Activated CD8-positive, alpha-beta memory T cell treated with anti-CD3 and anti-CD28 coated beads for 4 hours (primary cell): ENCODE measurements at places on chromosomes 7 and 10.
A peak's percentile ranks its signal among the peaks of the same experiment; 100 is the strongest.

DNA sequence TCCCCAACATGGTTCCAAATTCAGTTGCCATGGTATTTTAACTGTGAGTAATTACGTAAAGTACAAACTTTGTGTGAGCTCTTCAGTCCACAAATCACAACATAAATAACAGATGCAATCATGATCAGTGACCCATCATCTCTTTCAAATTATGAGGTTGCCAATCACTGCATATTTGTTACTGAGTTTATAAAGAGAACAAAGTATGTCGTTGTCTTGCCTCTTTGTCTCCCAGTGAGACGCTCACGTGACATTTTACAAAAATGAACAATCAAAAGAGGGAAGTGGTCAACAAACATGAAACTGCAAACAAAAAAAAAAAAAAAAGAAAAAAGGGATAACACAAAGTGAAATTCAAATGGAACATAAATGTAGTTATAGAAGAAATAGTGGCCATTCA, 122.7 kb upstream of the PDSS1 start:
- no peak for DNase-seq

DNA sequence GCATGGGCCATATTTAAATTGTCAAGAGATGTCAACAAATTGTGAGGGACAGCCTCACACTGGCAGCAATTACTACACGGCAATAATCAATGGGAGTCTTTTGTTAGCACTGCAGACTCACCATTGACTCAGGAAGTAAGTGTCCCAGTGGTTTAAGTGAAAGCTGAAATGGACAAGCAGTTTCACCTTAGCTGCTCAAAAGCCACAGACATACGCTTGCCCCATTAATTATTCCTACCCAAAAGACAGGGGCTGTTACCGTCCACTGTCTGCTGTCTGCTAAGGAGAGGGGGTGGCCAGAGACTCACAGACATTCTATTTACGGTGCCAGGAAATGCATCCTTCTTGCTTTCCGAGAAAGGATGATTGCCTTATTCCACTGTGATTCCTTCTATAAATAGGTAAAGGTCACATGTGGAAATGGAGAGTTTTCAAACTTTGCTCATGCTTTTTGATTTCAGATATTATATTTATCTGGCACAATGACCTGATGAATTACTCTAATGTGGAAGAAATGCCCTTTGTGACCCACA, 309.7 kb upstream of the NFE2L3 start:
- DNase-seq, result no peak

DNA sequence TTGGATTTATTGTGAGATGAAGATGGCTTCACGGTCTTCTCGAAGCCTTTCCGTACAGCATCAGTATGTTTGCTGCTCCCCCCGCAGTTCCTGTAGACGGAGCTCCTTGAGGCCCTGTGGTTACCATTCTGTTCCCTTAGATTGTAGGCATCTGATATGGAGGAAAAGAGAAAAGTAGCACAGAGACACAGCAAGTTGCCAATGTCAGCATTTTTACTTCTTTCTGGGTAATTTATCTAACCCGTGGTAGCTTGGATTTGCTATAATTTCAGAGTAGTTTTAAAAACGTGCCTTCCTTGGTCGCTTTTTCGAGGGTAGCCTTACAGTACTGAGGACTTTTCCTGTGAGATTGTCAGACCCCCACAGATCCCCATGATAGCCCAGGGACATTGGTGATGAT, 37.5 kb downstream of the WDR37 start:
- DNase-seq, result no peak

GRCh38 chr10:26737730-26738129, 40.2 kb downstream of the PDSS1 start:
- DNase-seq, result no peak

DNA sequence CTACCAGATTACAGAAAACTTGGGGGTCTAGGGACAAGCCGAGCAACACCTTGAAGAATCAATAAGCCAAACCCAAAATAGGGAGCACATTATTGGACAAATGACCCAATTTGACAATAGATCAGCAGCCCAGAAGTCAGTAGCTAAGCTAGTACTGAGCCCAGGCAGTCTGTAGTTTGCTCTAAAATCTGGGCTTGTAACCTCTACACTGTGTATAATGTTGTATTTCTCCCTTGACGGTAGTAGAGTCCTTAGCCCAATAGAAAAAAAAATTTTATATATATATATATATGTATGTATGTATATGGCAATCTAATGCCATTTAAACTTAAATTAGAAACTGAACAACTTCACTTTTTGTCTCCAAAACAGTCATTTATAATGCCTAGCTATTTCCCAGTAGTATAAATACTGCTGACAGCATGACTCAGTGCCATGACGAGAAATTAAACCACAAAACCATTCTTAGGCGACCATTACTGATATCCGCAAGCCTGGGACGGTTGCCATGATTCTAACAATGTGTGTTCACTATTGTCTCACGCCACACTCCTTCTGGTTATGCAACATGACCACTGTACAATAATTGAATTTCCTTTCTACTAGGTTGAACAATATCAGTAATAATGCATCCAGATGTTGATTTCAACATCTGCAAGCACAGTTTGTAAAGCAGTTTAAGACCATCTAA, 110.5 kb downstream of the IPMK start:
- no peak for DNase-seq

- DNase-seq, result no peak
Observed at GRCh38 chr7:42685911-42686310, 226.0 kb downstream of the C7orf25 start.

DNA sequence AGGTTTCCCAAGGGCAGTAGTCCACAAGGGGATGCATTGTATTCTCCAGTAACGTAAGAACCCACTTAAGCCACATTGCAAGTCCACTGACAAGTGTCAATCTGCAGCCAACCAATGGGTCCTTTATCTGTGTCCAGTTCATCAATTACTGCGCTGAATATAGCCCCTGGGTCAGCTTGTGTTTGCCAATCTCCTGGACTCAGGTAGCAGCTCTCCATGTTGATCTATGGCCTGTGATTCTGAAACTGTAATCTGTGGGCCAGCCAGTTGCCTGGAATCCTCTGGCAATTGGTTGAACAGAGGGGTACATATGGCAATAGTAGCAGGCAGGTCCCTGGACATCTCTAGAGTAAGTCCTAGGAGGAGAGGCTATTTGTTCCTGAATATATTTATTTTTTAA, 8.8 kb upstream of the TMEM248 start:
- DNase-seq, result no peak

GRCh38 chr7:93575555-93576399, 1.3 kb upstream of the CALCR start:
- DNase-seq, result no peak

GRCh38 chr7:16564909-16565426, 38.3 kb downstream of the LRRC72 start:
- DNase-seq, result no peak

DNA sequence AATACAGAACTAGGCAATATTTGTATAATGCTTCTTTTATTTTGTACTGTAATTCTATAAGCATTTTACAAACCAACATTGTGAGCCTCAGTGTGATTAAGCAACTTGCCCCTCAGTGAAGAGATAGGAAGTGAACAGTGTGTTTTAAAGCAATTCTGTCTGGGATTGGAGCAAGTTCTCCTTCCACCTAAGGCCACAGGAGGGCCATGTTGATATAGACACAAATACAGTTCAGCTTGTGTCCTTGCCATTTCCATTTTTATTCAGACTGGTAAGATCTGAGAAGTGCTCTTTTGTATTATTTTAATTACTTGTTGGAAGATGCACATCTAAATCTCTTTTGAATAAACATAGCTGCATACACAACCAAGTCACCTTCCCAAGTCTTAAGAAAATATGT, 416.3 kb upstream of the COBL start:
- DNase-seq, result no peak

- no peak for DNase-seq
Observed at GRCh38 chr7:30800785-30801252, 29.6 kb downstream of the MINDY4 start.

DNA sequence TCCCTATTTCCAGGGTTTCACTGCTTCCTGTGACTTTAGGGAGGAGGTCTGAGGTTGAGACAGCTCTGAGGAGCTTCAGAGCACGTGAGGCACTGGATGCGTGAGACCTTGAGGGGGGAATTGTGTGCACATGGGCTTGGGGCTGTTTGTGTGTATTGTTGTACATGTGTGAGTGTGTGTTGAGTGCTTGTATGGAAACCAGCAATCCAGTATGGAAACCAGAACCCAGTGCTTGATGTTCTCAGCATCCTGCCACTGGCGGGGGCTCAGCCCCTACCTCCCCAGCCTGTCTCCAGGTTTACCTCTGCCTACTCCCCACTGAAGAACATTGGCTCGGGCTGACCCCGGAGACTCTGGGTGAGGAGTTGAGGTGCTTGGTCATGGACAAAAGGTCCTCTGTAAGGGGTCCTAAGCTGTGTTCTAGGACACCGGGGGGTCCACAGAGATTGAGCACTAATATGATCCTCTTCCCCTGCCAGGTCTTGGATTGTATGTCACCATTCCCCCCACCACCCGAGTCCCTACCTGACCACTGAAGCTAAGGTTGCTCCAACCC, 20.8 kb downstream of the SFTPD start:
- DNase-seq, result no peak

- DNase-seq, result no peak
Observed at GRCh38 chr10:48672596-48673265, 11.9 kb upstream of the WDFY4 start.

DNA sequence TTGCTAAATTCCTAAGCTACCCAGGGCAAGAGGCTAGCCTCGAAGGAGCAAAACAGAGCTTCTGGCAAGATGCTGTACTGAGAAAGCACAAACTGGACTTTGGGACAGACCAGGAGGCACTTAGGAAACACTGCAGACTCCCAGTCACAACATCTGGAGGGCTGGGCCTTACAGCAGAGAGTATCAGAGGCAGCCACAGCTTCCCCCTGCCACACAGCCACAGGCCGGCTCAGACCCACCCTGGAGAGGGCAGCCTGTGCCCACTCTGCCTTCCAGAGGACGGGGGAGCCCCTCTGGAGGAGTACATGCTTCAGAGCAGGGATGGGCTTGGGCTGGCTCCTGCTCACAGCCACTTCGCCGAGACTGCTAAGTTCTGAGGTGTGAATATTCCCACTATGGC, 17.4 kb downstream of the ESYT2 start:
- DNase-seq, result no peak

DNA sequence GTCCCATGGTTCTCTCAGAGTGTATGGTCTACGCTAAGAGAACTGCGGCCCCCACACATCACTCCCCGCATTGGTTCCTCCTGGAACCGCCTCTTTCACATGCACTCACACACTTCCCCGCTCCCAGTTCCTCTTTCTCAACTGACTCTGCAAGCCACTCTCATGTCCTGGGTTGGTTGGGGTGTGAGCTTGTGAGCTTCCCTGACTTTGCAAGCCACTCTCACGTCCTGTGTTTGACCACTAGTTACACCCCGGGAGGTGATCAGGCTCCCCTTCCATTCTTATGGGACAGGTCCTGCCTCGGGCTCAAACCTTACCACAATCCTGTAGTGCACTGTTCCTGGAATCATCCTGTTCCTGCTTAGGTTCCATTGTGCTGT, 105.0 kb downstream of the TRIM24 start:
- DNase-seq, result no peak

DNA sequence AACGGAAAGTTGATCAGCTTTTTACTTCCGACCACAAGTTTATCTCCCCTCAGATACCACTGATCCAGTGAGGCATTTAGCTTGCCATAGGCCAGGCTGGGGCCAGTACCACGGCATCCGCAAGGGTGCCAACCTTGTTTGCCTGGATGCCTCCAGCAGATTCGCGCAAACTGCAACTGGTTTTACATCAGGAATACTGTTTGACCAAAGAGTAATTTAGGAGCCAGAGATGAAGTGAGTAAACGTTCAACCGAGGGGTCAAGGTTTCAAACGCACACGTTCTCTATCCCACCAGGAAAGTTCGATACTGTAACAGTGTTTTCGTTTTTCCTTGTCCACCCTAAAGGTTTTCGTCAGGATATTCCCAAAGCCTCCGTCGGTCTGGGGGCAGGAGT, 266 bp upstream of the MDFIC start:
- no peak for DNase-seq

GRCh38 chr10:114779803-114780576, 41.6 kb upstream of the FHIP2A start:
- DNase-seq, result no peak

DNA sequence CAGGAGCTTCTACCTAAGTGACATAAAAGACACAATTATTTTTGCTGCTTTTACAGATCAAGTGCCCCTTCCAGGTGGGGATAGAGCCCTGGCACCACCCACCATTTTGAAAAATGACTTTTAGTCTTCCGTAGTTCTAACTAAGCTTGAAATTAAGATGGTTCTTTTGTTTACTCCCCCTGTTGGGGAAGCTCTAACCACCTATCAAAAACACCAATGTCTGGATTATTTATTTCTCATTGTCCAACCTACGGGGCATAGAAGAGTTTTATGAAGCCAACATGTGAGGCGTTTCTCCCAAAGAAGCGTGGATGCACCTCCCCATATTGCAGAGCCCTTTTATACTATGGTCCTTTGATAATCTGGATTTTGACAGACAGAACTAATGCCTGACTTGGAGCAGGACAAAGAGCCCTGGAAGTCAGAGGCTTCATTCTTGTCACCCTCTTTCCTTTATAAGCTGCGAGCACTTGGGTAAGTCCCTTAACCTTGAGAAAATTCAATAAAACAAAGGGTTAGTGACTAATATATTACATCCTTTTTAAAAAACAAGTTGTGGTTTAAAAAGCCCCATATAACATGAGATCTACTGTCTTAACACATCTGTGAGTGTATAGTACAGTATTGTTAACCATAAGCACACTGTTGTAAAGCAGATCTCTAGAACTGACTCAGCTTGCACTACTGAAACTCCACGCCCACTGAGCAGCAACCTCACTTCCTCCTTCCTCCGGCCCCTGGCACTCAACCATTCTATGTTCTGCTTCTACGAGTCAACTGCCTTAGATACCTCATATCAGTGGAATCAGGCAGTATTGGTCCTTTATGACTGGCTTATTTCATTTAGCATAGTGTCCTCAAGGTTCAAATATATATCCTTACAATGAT, 67.5 kb downstream of the ATXN7L1 start:
- DNase-seq, result peak; percentile 74

DNA sequence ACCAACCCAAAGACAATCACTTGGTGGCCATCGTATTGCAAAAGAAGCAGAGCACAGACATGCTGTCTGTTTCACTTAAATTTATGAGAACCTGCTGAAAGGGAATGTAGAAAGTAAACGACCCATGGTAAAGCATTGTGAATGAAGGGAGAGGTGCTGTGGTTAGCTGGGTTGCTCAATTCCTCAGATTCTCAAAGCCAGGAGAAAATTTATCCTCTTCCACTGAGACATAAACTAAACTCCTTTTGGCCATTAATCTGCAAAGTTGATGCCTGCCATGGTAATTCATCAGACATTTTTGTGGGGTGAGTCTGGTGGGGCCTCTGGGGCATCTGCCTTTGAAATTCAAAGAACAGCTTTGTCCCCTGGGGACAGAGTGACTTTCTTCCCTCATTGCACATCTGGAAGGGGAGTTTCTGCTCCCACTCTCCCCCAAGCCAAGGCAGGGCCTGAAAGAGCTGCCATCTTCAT, 951.0 kb downstream of the LRMDA start:
- DNase-seq, result no peak

GRCh38 chr7:1290026-1290678, 57.5 kb downstream of the UNCX start:
- no peak for DNase-seq

DNA sequence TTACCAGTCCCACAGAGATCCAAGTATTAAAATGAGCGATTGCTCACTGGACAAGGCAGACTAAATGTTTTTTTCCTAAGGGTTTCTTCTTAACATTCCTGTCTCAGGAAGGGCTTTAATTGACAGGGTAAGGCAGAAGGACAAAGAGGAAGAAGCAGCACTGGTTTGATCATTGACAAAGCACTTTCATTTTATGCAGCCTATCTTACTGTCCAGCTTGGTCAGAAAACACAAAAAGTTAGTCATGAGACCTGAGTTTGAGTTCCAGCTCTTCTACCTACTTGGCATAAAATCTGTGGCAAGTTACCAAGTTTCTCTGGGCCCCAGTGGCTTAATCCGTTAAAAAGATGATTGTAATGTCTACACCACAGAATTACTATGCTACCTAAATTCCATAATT, 458.5 kb downstream of the GFRA1 start:
- DNase-seq, result no peak
